ENCODE measurements at places on chromosomes 12 and 14.

DNA sequence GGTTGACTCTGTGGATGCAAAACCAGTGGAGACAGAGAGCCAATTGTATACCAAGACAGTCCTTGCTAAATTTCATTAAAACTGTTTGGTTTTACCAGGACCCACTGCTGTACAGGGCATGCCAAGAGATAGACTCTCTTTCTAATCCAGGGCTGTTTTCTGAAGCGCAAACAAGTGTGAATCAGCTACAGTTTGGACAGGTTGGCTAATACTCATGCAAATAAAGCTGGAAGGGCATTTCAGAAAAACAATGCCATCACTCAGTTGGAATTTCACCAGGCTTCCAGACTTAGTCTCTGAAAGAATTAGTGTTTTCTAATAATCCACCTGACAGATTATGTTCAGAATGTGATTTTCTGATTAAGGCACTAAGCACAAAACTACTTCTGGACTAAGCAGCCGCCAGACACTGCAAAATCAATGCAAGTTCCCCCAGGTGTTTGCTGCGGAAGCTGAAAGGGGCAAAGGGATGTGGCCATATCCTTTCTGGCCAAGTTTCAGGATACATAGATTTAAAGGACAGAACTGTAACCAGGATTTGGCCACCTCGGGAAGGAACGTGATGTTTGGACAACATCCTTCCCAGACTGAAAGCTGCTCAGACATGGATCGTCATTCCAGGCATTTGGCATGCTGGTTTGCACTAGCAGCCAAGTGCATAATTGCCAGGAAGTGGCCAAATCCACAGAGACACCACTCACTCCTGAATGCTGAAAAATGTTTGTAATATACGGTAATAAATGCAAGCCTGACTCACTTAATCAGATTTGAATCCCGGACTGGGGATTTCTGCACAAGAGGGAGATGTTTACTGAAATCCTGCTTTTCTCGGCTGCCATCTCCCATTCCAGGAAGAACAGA, 32.0 kb upstream of the CDKN3 start:
- DNase-seq: no peak

GRCh38 chr14:90017371-90017770, 44.4 kb upstream of the KCNK13 start:
- no peak for DNase-seq

DNA sequence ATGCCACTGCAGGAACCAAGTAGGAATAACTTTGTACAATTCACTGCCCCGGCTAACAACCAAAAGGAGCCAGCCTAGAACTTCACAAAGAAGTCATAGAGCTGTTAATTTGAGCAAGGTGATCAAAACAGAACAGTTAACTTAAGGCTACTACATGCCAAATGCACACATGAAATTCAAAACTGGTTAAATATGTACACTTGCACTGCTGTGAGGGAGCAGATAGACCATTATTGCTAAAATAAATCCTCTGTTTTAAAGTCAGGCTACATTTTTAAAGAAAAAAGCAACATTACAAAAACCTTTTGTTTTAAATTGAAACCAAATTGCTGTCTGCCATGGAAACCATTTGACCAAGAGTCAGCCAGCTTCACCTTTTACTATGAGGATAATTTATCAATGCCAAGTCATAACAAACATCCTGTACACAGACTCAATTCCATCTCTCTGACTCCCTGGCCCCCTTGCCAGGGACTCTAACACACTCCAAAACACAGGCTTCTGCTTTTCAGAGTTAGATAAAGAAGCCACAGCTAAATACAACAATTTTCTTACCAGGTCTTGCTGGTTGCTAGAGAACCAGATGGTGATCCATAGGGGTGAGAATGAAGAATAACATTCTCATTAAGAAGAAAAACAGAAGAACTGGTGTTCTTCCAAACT, 84.0 kb downstream of the LRP6 start:
- DNase-seq: no peak

GRCh38 chr12:29792853-29793252, 9.1 kb upstream of the TMTC1 start:
- DNase-seq: no peak

- no peak for DNase-seq
Observed at GRCh38 chr12:18681818-18682217, 56.0 kb downstream of the PLCZ1 start.

- no peak for DNase-seq
Observed at GRCh38 chr12:111175396-111176094, 193.3 kb downstream of the PHETA1 start.

GRCh38 chr14:23627961-23628360, 8.2 kb upstream of the DHRS2 start:
- DNase-seq: no peak

DNA sequence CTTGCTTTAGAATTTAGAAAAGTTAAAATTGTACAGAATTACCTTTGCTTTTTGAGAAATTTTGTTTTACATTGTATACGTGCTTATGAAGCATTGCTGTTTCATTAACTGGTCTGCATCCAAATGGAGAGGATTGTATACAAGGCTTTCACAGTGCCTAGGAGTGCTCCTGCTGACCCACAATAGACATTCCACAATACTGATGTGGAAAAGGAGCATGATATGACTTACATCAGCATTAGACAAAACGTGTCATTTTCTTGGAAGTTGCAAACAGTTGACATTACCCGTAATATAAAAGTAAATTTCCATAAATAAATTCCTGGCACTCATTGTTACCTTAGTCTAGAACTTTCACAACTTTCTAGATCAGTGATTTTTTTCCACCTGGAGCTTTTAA, 1.9 kb downstream of the PRKD1 start:
- no peak for DNase-seq

- no peak for DNase-seq
Observed at GRCh38 chr14:68938271-68939150, 40.6 kb downstream of the ACTN1 start.

DNA sequence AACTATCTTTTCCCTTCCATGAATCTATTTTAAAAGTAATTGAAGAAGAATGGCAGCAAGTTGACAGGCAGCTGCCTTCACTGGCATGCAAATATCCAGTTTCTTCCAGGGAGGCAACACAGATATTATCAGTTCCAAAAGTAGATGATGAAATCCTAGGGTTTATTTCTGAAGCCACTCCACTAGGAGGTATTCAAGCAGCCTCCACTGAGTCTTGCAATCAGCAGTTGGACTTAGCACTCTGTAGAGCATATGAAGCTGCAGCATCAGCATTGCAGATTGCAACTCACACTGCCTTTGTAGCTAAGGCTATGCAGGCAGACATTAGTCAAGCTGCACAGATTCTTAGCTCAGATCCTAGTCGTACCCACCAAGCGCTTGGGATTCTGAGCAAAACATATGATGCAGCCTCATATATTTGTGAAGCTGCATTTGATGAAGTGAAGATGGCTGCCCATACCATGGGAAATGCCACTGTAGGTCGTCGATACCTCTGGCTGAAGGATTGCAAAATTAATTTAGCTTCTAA, 18.4 kb downstream of the TMPO start:
- no peak for DNase-seq

GRCh38 chr12:68176257-68176656, 16.7 kb upstream of the IFNG start:
- no peak for DNase-seq

DNA sequence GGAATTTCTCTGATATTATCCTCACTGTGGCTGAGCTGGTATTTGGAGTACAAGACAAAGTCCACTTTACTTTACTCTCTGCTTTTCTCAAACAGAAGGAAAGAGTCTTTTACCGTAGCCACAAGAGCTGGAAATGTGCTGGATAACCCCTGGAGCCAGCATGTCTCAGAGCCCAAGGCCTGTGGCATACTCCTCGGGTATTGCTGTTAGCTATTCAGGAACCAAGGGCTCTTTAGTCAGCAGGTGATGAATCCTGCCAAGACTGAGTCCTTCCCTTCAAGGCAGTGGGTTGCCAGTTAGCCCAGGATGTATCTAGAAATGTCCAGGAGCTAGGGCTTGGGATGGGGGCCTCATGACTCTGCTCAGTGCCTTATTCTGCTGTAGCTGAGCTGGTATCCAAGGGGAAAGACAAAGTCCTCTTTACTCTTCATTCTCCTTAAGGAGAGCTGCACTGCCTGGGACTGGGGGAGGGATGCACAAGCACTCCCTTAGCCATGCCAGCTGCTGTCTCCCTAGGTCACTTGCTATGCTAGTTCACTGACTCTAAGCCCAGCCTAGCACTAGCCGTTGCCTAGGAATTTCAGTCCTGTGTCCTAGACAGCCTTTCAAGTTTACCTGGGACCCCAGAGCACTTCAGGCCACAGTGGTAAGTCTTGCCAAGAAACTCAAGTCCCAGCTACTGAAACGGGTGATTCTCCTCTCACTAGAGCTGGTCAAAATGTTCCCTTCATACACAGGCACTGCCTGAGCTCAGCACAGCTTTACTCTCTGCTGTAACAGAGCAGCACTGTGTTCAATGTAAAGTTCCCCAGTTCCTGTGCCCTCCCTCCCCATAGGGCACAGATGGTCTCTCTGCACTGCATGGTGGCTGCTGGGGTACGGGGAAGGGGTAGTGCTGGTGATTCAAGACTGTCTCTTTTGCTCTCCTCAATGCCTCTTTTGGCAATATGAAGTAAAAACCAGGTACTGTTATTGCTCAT, 136.4 kb downstream of the SLC35F4 start:
- DNase-seq: no peak

- DNase-seq: no peak
Observed at GRCh38 chr14:66746316-66747006, 238.5 kb downstream of the GPHN start.

DNA sequence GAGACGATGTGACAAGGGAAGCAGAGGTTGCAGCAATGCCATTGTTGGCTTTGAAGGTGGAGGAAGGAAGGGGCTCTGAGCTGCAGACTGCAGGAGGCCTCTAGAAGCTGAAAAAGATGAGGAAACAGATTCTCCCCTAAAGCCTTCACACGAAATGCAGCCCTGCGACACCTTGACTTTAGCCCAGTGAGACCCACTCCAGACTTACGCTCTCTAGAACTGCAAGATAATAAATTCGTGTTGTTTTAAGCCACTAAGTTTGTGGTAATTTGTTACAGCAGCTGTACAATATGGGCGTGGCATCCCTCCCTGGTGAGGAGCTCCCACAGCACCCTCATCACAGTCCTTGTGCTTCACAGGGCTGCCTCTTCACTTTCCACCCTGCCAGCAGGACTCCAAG, 53.2 kb downstream of the GOLGA5 start:
- no peak for DNase-seq

DNA sequence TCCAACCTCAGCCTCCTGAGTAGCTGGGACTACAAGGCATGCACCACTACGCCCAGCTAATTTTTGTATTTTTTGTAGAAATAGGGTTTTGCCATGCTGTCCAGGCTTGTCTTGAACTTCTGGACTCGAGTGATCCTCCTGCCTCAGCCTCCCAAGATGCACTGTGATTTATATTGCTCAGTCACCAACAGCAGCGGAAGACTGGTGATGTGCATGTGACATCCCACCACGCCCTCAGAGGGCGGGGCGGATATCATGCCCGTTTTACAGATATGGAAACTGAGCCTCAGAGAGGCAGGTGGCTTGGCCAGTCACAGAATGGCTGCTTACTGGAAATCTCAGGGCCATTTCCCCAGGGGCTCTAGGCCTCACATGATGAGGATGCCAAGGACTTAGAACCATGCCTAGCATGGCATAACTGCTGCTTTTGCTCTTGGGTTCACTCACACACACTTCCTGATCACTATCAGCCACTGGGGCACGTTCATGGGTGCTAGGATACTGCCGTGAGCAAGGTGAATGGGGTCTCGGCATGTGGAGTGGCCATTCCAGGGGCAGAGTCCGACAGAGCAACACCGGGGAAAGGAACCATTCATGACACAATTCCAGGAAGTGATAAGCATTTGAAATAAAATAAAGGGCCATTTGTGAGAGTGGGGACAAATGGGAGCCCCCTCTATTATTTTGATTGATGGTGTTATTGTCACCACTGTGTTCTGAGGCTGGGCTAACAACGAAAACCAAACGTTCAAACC, 31.9 kb downstream of the RBM19 start:
- no peak for DNase-seq

DNA sequence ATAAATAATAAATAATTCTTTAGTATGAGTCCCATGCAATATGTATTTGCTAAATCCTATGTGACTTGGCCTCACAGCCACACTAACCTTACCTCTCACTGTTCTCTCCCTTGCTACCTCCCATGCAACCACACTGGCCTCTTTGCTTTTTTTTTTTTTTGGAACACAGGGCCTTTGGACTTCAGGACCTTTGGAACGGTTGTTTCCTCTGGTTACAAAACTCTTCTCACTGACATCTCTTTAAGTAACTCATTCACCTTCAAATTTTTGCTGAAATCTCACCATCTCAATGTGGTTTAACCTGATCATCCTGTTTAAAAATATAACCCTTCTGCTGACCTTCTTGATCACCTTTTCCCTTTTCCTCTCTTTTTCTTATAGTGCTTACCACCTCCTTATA, 194.0 kb downstream of the SSPN start:
- no peak for DNase-seq

All from neural crest cell (in vitro differentiated cells).